ENCODE measurements at places on chromosomes 6 and 20. TPM values are rescaled to one million over a fixed set of nuclear protein-coding genes. Genes with fewer than 3 reads are reported as not detected.

The PXMP4 gene
- total RNA-seq: 18.7 TPM

The PCMTD2 gene
- total RNA-seq: 62.2 TPM

The VGLL2 gene
- total RNA-seq: not detected

The CDK5RAP1 gene
- 65.8 TPM for total RNA-seq

The KLC4 gene
- 50.7 TPM for total RNA-seq

The GRM4 gene
- total RNA-seq: not detected

The CALHM4 gene
- not detected for total RNA-seq

The ANKRD66 gene
- not detected for total RNA-seq

The PPP1R14C gene
- 3.6 TPM for total RNA-seq

The HTR1B gene
- total RNA-seq: not detected

The SDC4 gene
- total RNA-seq: 256 TPM

The ACTL10 gene
- total RNA-seq: 5.4 TPM

The MBOAT1 gene
- total RNA-seq: 47.8 TPM

The RBM24 gene
- total RNA-seq: 1.1 TPM

The TNFRSF6B gene
- not detected for total RNA-seq

The SDCBP2 gene
- total RNA-seq: 18.9 TPM

The WDR46 gene
- total RNA-seq: 125 TPM

The CASS4 gene
- 0.27 TPM for total RNA-seq

The C2 gene
- total RNA-seq: 6.3 TPM

The BCAS1 gene
- 11.1 TPM for total RNA-seq

The SSTR4 gene
- not detected for total RNA-seq

The ADTRP gene
- 0.54 TPM for total RNA-seq

The MAFB gene
- 0.17 TPM for total RNA-seq

The CFB gene
- 1,205 TPM for total RNA-seq

Data from Calu3 (cell line).